ENCODE measurements at places on chromosomes 16 and 17. TPM values are rescaled to one million over a fixed set of nuclear protein-coding genes. Genes with fewer than 3 reads are reported as not detected.

DNA sequence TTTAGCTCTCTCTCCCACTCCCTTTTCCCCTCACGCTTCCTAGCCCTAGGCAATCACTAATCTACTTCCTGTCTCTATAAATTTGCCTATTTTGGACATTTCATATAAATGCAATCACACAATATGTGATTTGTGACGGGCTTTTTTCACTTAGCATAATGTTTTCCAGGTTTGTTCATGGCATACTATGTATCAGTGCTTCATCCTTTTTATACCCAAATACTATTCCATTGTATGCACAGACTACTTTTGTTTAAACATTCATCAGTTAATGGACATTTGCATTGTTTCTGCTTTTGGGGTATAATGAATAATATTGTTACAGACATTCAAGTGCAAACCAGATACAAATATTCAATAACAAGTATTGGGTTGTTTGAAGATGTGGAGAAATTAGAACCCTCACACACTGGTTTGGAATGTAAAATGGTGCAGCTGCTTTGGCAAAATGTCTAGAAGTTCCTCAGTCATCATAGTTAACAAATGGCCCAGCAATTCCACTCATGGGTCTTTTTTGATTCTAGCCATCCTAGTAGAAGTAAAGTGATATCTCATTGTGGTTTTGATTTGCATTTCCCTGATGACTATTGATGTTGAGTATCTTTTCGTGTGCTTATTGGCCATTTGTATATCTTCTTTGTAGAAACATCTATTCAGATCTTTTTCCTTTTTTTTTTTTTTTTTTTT is 67.7 kb downstream of the TBX4 start:
- H3K27me3 ChIP-seq: peaks cover 13% of the 10 kb centered on the region
- no peak overlapping the region for H3K4me3 ChIP-seq
- no peak overlapping the region for H3K27ac ChIP-seq
- DNase-seq: no peak
- no peaks in the 10 kb centered on the region for H3K4me1 ChIP-seq

DNA sequence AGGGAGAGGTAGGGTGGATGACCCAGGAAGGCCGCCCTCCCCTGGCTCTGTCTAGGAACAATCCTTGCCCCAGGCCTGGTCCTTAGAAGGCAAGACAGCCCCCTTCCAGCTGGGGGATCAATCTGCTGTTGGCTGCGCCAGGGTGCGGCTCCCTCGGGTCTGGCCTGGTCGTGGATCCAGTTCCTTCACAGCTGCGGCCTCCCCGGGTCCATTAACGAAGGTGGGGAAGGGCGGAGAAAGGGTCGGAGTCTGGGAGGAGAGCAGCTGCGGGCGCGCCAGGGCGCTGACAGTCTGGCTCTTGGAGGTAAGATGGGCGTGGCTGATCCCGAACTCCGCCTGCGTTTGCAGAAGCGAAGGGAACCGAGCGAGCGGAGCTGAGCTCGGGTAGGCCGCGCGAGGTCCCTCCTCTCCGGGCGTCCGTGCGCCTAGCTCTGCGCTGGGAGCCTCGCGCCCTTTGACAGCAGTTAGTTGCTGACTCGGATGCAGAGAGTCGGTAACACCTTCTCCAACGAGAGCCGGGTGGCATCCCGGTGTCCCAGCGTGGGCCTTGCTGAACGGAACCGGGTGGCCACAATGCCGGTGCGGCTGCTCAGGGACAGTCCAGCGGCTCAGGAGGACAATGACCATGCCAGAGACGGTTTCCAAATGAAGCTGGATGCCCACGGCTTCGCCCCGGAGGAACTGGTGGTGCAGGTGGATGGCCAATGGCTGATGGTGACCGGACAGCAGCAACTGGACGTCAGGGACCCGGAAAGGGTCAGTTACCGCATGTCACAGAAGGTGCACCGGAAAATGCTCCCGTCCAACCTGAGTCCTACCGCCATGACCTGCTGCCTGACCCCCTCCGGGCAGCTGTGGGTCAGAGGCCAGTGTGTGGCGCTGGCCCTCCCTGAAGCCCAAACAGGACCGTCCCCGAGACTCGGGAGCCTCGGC is at the start of gene HSPB9:
Gene HSPB9 (plus strand): TSS at position 434 of the 933 bp plus-strand sequence. CDS start 47 bp downstream, at position 481.
- no peak within 1 kb of the TSS for H3K4me3 ChIP-seq
- peak; percentile 86 for DNase-seq
- H3K36me3 ChIP-seq: peaks cover 15% of the 10 kb centered on the region
- H3K27ac ChIP-seq: peak within 1 kb of the TSS; percentile 75
- no peaks in the 10 kb centered on the region for H3K27me3 ChIP-seq
- peaks cover 25% of the 10 kb centered on the region for H3K4me1 ChIP-seq

GRCh38 chr17:82177761-82178498 is 34.7 kb downstream of the CCDC57 start:
- H3K4me3 ChIP-seq: no peak overlapping the region
- no peaks in the 10 kb centered on the region for H3K4me1 ChIP-seq

NLRC3 gene
- 2.3 TPM for total RNA-seq

PYDC1 gene
- total RNA-seq: not detected

- no peak overlapping the region for H3K4me3 ChIP-seq
- peaks cover 2% of the 10 kb centered on the region for H3K27me3 ChIP-seq
- H3K36me3 ChIP-seq: no peaks in the 10 kb centered on the region
- H3K4me1 ChIP-seq: peaks cover 12% of the 10 kb centered on the region
These were observed 29.5 kb upstream of the RPH3AL start for GRCh38 chr17:381941-382643.

DNA sequence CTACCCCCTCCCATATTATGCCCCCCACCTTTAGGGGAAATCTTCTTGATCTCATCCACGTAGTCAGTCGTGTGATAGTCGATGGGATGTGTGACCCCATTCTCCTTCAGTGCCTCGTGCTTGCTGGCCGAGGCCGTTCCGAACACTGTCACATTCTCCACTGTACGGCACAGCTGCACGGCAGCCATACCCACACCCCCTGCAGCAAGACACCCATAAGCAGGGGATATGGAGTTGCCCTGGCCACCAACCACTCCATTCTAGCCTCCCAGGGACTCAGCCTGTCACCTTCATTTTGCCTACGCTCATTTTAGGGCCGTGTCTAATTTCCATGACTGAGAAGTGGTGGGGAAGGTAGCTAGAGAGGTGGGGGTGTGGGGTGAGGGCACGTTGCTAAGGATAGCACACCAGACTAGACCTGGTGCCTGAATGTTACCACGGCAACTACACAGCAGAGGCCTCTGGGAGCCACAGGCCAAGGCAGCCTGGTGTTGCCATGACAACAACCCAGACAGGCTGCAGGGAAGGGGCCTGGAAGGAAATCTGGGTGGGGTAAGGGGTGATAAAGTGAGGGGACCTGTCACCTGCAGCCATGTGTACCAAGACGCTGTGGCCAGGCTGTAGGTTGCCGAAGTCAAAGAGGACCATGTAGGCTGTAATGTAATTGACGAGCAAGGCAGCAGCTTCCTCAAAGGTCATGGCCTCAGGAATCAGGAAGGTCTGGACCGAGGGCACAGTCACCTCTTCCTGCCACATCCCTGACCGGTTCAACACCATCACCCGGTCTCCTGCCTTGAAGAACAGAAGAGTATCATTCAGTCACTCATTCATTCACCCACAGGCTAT is 4.0 kb downstream of the VAT1 start:
- H3K27ac ChIP-seq: no peak overlapping the region
- no peaks in the 10 kb centered on the region for H3K36me3 ChIP-seq
- H3K27me3 ChIP-seq: peaks cover 3% of the 10 kb centered on the region
- H3K4me3 ChIP-seq: no peak overlapping the region
- no peak for DNase-seq
- peaks cover 24% of the 10 kb centered on the region for H3K4me1 ChIP-seq

GRCh38 chr17:77542011-77542410 is 401.2 kb downstream of the SEC14L1 start:
- no peak for DNase-seq
- H3K4me1 ChIP-seq: no peaks in the 10 kb centered on the region
- H3K4me3 ChIP-seq: no peak overlapping the region
- H3K36me3 ChIP-seq: no peaks in the 10 kb centered on the region
- H3K27me3 ChIP-seq: peaks cover 14% of the 10 kb centered on the region

SCGB1C2 gene
- not detected for total RNA-seq

DNA sequence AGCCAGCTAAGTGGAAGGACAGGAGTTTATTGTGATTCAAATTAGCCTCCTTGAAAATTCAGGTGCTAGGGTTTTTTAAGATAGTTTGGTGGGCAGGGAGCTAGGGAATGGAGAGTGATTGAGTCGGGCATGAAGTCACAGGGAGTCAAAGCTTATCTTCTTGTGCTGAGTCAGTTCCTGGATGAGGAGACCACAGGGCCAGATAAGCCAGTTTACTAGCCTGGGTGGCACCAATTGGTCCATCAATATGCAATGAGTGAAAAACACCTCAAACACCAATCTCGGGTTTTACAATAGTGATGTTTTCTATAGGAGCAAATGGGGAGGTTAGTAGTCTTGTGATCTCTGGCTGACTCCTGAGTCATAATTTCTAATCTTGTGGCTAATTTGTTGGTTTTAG is 165.1 kb downstream of the ABCC12 start:
- no peaks in the 10 kb centered on the region for H3K27me3 ChIP-seq
- H3K4me3 ChIP-seq: no peak overlapping the region
- DNase-seq: no peak
- no peaks in the 10 kb centered on the region for H3K4me1 ChIP-seq
- H3K36me3 ChIP-seq: no peaks in the 10 kb centered on the region
- no peak overlapping the region for H3K27ac ChIP-seq

RNF227 gene
- total RNA-seq: 2.7 TPM

MYO1D gene
- 497 TPM for total RNA-seq

DNA sequence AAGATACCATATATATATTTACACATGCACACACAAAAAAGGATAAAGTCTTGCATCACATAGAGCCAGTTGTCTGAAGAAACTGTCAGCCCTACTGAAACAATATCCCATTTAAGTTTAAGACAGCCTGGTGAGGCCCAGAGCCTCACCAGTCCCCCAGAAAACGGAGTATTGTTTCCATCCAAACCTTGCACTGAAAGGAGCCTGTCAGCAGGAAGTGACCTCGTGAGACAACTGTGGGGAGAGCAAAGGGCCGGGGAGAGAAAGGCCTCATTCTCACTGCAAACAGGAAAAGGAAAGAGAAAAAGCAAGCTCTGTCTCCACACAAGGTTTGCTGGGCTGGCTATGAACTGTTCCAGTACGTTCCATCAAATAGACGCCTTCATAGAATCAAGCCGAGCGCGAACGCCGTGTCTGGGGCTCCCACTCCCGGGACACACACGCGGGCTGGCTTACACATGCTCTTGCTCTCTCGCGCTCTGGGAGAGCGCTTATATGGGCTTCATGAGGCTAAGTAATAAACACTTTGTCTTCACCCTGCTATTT is 44.4 kb upstream of the ZFHX3 start:
- H3K4me3 ChIP-seq: no peak overlapping the region
- no peaks in the 10 kb centered on the region for H3K36me3 ChIP-seq
- peaks cover 20% of the 10 kb centered on the region for H3K27me3 ChIP-seq
- no peaks in the 10 kb centered on the region for H3K4me1 ChIP-seq
- DNase-seq: no peak

DNA sequence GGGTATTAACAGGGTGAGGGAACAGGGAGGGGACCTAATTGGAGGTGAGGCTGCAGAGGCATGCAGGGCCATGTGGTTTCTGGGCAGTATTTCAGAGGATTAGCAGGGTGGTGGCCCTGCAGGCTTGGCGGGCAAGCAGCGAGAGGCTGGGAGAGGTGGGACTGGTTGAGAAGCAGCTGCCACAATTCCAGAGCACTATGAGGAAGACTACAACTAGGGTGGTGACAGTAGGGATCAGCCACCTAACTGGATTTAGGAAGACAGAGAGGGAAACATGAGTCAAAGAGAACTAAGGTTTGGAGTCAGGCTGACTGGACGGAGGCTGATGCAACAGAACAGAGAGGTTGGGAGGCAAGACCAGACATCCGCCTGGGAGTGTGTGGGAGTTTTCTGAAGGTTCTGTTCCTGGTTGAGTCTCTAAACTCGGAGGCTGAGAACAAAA is 12.3 kb downstream of the ALOXE3 start:
- no peak for DNase-seq
- peaks cover 8% of the 10 kb centered on the region for H3K4me1 ChIP-seq
- no peak overlapping the region for H3K4me3 ChIP-seq
- H3K27ac ChIP-seq: no peak overlapping the region
- H3K36me3 ChIP-seq: no peaks in the 10 kb centered on the region

DNA sequence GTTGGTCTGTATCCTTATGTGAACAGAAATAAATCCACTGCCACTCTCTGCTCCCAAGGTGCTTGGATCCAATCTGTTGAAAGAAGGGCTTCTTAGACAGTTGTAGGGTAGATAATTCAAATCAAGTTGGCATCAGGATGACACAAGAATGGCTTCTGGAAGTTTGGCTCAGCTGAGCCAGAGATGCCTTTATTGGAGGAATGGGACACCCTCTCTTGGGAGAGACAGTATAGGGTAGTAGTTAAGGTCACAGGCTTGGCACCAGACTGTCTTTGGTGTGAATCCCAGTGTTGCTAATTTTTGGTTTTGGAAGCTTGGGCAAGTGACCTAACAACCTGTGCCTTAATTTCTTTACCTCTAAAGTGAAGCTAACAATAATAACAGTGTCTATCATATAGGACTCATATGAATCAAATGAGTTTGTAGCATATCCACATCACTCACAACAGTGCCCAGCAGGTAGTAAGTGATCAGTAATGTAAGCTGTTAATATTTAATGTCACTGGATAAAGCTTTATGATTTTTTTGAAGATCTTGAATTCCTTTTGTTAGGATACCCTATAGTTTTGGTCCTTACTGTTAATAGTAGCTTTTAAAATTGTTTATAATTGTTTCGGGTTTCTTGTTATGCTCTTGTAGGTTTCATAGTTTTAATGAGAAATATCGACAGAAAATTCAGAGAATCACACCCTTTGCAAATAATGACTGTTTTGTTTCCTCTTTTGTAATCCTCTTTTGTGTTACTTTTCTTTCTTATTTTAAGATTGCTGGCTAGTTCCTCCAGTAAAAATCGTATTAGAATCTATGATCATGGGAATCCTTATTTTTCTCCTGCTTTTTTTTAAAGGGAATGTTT is 19.1 kb downstream of the ZNRF1 start:
- no peaks in the 10 kb centered on the region for H3K4me1 ChIP-seq
- H3K27me3 ChIP-seq: no peaks in the 10 kb centered on the region
- no peak for DNase-seq
- peak overlapping the region; percentile 20 for H3K27ac ChIP-seq

- H3K27ac ChIP-seq: no peak overlapping the region
- no peak overlapping the region for H3K4me3 ChIP-seq
- no peak for DNase-seq
These were observed 90.7 kb upstream of the GSE1 start for GRCh38 chr16:85522308-85522841.
